ENCODE measurements at places on chromosomes 12 and 14. TPM values are rescaled to one million over a fixed set of nuclear protein-coding genes. Genes with fewer than 3 reads are reported as not detected.

Gene NANOG
- total RNA-seq, result not detected

Gene MAP1LC3B2
- 0.22 TPM for total RNA-seq

Gene DPF3
- total RNA-seq, result 3.1 TPM

Gene MUCL1
- not detected for total RNA-seq

Gene TSPAN19
- 0.25 TPM for total RNA-seq

Gene BBOF1
- 4.4 TPM for total RNA-seq

Gene MFAP5
- total RNA-seq, result 5.8 TPM

Gene EFS
- total RNA-seq, result 5.5 TPM

Gene ING4
- total RNA-seq, result 30.4 TPM

Gene DTX1
- total RNA-seq, result under 0.01 TPM

Gene TSPAN8
- not detected for total RNA-seq

Gene BMP4
- total RNA-seq, result 0.75 TPM

Gene IGF1
- total RNA-seq, result 0.25 TPM

Gene TTC6
- under 0.01 TPM for total RNA-seq

Gene TTC8
- total RNA-seq, result 31.2 TPM

Gene ACVRL1
- 12.5 TPM for total RNA-seq

Gene ABCD2
- total RNA-seq, result 0.33 TPM

Gene MYO1H
- total RNA-seq, result not detected

Gene LUM
- total RNA-seq, result 186 TPM

Gene CYP27B1
- total RNA-seq, result 0.55 TPM

Measured in uterine smooth muscle cell (primary cell).